ENCODE measurements at places on chromosomes 12 and 14. TPM values are rescaled to one million over a fixed set of nuclear protein-coding genes. Genes with fewer than 3 reads are reported as not detected.

CCDC38 gene
- not detected for total RNA-seq

NRIP2 gene
- total RNA-seq, result 6.3 TPM

SERPINA6 gene
- not detected for total RNA-seq

GRCh38 chr12:21413369-21414277 lies 23.8 kb upstream of the PYROXD1 start:
- no peak for DNase-seq
- H3K4me1 ChIP-seq, result no peaks in the 10 kb centered on the region

DNA sequence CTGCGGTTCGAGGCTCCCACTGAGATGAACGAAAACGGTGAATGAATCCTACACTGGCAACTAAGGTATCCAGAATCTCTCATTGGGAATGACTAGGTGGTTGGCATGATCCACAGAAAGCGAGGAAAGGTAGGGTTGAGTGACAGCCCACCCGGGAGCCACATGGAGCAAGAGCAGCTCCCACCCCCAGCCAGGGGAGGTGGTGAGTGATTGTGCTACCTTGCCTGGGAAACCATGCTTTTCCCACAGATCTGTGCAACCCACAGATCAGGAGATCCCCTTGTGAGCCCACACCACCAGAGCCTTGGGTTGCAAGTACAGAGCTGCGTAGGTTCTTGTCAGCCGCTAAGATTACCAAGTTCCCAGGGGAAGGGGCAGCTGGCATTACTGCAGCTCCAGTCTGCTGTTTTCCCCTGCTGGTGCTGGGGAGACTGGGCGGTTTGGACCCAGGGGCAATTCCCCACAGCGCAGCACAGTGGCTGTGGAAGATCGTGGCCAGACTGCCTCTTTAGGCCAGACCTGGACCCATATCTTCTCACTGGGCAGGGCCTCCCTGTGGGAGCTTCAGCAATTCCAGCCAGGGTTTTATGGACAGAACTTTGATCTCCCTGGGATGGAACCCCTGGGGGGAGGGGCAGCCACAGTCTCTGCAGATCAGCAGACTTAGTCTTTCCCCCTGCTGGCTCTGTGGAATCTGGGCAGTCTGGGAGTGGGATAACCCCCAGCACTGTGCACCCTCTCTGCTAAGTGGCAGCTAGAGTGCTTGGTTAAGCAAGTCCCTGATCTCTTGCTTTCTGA lies 44.6 kb upstream of the PPP4R3A start:
- no peak overlapping the region for H3K4me3 ChIP-seq
- no peak for DNase-seq
- no peaks in the 10 kb centered on the region for H3K4me1 ChIP-seq
- H3K36me3 ChIP-seq, result no peaks in the 10 kb centered on the region
- H3K27ac ChIP-seq, result no peak overlapping the region
- H3K27me3 ChIP-seq, result no peaks in the 10 kb centered on the region

- H3K27ac ChIP-seq, result no peak overlapping the region
- no peaks in the 10 kb centered on the region for H3K27me3 ChIP-seq
- H3K4me3 ChIP-seq, result no peak overlapping the region
- no peaks in the 10 kb centered on the region for H3K36me3 ChIP-seq
- peak; percentile 16 for DNase-seq
- H3K4me1 ChIP-seq, result peaks cover 1% of the 10 kb centered on the region
Observed at GRCh38 chr12:28966046-28966780, 182.9 kb upstream of the FAR2 start.

FAM181A gene
- total RNA-seq, result 0.77 TPM

DNA sequence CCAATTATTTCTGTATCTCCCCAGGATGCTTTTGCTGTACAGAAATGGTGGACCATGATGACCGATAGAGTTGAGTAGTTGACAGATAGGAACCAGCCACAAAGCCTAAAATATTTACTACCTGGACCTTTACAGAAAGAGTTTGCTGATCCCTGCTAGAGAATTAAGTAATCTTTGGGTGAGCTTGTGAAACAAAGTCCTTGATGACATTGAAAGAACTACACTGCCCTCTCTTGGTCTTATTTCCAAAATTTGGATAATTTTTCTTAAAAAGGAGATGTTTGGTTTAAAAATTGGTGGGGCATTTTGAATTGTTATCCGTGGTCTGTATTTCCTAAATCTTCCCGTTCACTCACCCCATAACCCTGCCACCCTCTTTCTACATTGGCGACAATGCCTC lies 13.7 kb upstream of the TCTN1 start:
- H3K36me3 ChIP-seq, result no peaks in the 10 kb centered on the region
- H3K4me1 ChIP-seq, result peaks cover 2% of the 10 kb centered on the region
- H3K27me3 ChIP-seq, result no peaks in the 10 kb centered on the region
- no peak for DNase-seq

OLR1 gene
- 0.71 TPM for total RNA-seq

- H3K4me1 ChIP-seq, result peaks cover 3% of the 10 kb centered on the region
- H3K27ac ChIP-seq, result no peak overlapping the region
- no peak for DNase-seq
- no peaks in the 10 kb centered on the region for H3K36me3 ChIP-seq
Observed at GRCh38 chr12:39931231-39931630, 174.7 kb downstream of the SLC2A13 start.

CCDC177 gene
- total RNA-seq, result not detected

DNA sequence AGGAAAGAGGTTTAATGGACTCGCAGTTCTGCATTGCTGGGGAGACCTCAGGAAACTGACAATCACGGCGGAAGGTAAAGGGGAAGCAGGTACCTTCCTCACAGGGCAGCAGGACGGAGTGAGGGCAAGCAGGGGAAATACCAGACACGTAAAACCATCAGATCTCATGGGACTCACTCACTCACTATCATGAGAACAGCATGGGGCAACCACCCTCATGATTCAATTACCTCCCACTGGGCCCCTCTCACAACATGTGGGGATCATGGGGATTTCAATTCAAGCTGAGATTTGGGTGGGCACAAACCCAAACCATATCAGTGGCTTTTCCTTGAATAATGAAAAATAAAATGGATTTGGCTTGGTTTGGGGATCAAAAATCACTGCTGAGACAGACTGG lies 380.5 kb downstream of the VRK1 start:
- no peaks in the 10 kb centered on the region for H3K4me1 ChIP-seq
- DNase-seq, result no peak
- no peaks in the 10 kb centered on the region for H3K36me3 ChIP-seq
- H3K4me3 ChIP-seq, result no peak overlapping the region
- no peak overlapping the region for H3K27ac ChIP-seq
- no peaks in the 10 kb centered on the region for H3K27me3 ChIP-seq

DNA sequence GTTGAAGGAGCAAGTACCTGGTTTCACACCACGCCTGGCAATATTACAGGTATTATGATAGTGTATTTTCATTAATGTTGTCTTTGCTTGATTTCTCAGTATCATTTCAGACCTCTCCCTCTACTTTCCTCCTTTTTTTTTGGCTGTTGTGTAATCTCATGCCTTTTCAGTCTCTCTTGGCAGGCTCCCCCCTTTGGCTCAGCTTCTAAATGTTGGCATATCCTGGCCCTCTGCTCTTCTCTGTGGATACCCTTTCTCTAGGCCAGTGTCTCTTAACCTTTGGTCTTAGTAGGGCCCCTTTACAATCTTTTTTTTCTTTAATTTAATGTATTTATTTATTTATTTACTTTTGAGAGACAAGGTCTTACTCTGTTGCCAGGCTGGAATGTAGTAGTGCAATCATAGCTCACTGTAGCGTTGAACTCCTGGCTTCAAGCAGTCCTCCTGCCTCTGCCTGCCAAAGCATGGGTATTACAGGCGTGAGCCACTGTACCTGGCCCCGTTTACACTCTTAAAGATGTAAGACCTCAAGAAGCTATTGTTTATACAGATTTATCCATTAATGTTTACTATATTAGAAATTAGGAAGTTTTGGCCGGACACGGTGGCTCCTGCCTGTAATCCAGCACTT lies 12.8 kb downstream of the MTHFD1 start:
- no peak overlapping the region for H3K27ac ChIP-seq
- H3K27me3 ChIP-seq, result no peaks in the 10 kb centered on the region
- H3K4me3 ChIP-seq, result no peak overlapping the region
- no peaks in the 10 kb centered on the region for H3K36me3 ChIP-seq
- no peak for DNase-seq

- H3K4me3 ChIP-seq, result no peak overlapping the region
- no peaks in the 10 kb centered on the region for H3K36me3 ChIP-seq
- H3K27ac ChIP-seq, result no peak overlapping the region
- no peaks in the 10 kb centered on the region for H3K27me3 ChIP-seq
- no peak for DNase-seq
Observed at GRCh38 chr14:102900631-102901571, 21.6 kb upstream of the AMN start.

GRCh38 chr14:77063571-77064171 lies 34.4 kb upstream of the CIPC start:
- DNase-seq, result no peak
- no peak overlapping the region for H3K4me3 ChIP-seq
- H3K27ac ChIP-seq, result no peak overlapping the region
- H3K27me3 ChIP-seq, result no peaks in the 10 kb centered on the region
- no peaks in the 10 kb centered on the region for H3K36me3 ChIP-seq

- H3K27ac ChIP-seq, result no peak overlapping the region
- H3K4me3 ChIP-seq, result no peak overlapping the region
- DNase-seq, result no peak
- H3K27me3 ChIP-seq, result no peaks in the 10 kb centered on the region
- no peaks in the 10 kb centered on the region for H3K4me1 ChIP-seq
Observed at GRCh38 chr12:6114476-6114870, 10.0 kb downstream of the VWF start.

DNA sequence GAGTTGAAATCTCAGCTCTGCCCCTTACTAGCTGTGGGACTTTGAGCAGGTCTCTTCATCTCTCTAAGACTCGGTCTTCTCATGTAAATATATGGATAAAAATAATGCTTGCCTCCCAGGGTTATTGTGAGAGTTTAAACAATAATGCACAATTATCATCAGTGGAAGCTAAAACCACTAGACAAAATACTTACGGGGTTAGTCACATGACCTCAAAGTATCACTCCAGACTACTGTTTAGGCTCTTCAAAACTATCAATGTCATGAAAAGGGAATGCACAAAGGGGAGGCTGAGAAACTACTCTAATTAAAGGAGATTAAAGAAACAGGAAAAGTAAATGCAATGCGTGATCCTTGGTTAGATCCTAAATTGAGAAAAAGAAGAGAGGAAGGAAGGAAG lies 24.5 kb upstream of the TSPAN11 start:
- H3K4me3 ChIP-seq, result no peak overlapping the region
- no peak overlapping the region for H3K27ac ChIP-seq
- H3K36me3 ChIP-seq, result no peaks in the 10 kb centered on the region
- H3K4me1 ChIP-seq, result no peaks in the 10 kb centered on the region
- DNase-seq, result no peak
- no peaks in the 10 kb centered on the region for H3K27me3 ChIP-seq

DNA sequence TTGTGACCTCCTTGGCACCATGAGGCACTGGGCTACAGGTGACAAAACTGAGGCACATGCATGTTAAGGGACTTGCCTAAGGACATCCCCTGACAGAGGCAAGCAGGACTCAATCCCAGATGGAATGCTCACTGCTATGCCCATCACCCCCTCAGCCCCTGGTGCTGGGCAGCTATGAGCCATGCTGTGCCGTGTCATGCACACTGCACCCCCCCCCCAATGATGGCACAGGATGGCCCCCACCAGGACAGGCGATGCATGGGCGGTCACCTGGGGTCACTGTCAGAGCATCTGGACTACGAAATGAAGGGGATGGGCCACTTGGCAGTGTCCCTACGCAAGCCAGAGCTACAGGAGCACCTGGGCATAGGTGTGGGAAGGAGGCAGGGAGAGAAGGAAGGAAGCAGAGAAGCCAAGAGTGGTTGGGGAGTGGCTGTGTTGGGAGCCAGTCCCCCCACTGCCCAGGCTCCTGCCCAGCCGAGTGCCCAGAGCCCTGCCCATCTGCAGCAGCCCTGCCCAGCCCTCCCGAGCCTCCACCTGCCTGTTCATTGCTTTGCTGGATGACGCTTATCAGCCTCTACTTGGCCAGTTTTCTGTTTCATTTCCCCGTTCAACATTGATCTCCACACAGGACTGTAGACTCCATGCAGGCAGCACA lies 84.9 kb upstream of the DIO3 start:
- DNase-seq, result no peak
- peak overlapping the region; percentile 97 for H3K27ac ChIP-seq
- no peaks in the 10 kb centered on the region for H3K27me3 ChIP-seq
- H3K36me3 ChIP-seq, result no peaks in the 10 kb centered on the region
- no peak overlapping the region for H3K4me3 ChIP-seq

SIX4 gene
- total RNA-seq, result 5.8 TPM

AMDHD1 gene
- total RNA-seq, result 0.57 TPM

GRCh38 chr12:25960961-25961360 lies 2.5 kb downstream of the RASSF8 start:
- H3K4me1 ChIP-seq, result peaks cover 8% of the 10 kb centered on the region
- H3K27ac ChIP-seq, result no peak overlapping the region
- no peaks in the 10 kb centered on the region for H3K27me3 ChIP-seq
- no peaks in the 10 kb centered on the region for H3K36me3 ChIP-seq
- no peak overlapping the region for H3K4me3 ChIP-seq

Measured in ovary (tissue), 10 donors.